ENCODE measurements at places on chromosomes 11 and 22.

- DNase-seq = no peak
Observed at GRCh38 chr22:32814285-32814860, 12.9 kb downstream of the TIMP3 start.

DNA sequence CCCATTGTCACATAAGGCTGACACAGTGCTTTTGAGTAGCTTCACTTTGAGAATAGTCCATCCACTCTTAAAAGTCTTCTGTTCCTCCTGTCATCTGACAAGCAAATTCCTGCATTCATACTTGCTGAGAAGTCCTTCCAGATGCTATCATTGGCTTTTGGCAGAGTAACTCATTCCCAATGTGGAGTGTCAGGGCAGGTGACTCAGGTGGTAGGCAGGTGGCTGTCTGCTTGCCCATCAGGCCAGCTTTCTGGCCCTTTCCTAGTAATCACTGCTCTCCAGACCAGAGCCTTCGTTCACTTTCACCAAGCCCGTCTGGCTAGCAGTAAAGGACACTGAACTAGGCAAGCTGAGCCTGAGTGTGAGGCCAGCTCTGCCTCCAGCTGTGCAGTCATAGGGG lies 162.5 kb upstream of the CCDC90B start:
- no peak for DNase-seq

DNA sequence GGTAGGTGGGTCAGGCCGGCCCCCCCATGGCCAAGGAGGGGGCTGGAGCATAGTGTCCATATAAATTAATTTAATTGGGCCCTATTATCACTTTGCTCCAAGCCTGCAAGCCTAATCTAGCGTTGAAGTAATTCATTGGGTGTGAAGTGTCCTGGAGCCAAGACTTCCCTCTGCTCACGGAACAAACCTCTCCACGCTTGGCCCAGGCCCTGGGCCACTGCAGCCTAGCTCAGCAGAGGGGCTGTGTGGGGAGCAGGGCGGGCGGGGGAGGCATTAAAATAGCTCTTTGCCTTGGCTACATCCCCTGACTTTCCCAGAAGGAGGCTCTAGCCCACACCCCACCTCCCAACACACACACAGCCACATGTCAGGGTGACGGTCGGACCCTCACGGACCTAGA lies 73.5 kb downstream of the THAP12 start:
- no peak for DNase-seq

DNA sequence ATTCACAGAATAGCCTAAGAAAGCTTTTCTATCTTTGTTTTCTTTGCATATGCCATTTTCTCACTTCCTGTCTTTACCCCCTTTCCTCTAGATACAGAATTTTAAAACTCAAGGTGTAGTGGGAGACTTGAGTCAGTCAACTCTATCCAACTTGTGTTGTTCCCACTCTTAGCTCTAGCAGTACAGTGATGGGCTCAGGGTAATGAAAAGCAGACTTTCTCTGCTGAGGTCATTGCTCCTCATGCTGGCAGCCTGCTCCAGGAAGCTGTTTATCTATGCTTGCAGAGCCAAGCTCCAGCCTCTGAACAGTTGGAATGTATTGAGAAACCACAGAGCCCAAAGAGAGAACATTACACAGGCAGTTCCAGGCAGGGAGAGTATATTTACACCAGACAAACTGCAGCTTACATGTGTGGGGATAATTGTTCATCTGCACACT lies 68.1 kb downstream of the CSTPP1 start:
- DNase-seq = peak; percentile 96
